ENCODE measurements at places on chromosomes 1 and 21.

GRCh38 chr1:160797861-160798273 lies 1.9 kb downstream of the LY9 start:
- DNase-seq = peak; percentile 49

- DNase-seq = no peak
Observed at GRCh38 chr1:214303141-214303930, 22.4 kb downstream of the SMYD2 start.

DNA sequence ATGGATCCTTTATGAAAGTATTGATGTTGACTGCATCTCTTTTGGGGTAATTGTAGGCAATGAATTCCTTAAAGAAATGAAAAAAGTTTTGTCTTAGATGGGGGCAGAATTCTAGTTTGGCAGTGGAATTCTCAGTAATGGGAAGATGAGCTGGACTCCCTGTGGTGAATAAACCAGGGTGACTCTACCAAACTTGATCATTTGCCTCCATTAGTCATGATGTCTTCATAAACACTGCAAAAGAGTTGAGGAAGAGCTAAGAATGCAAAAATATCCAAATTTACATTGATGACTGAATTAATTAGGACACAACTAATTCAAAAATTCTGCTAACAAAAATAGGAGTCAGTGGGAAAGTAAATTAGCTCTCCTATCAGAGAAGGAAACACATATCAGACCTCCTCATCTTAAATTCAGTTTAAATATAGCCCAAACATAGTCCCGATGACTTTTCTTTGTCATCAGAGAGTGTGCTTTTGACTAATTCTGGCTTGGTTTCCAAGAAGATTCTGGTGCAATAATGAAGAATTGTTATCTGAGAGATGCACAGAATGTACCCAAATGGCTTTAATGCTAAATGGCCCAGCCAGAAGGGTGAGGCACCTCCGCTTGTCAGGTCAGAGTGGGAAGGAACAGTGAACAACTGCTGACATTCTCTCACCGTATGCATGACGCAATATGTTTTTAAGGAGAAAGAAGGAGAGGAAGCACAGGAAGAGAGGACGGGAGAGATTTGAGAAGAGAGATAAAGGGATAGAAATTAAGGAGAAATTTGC lies 525.1 kb downstream of the LMO4 start:
- no peak for DNase-seq

GRCh38 chr1:96080925-96081324 lies 640.7 kb upstream of the PTBP2 start:
- no peak for DNase-seq

GRCh38 chr1:200542162-200542561 lies 78.4 kb downstream of the KIF14 start:
- DNase-seq = no peak

DNA sequence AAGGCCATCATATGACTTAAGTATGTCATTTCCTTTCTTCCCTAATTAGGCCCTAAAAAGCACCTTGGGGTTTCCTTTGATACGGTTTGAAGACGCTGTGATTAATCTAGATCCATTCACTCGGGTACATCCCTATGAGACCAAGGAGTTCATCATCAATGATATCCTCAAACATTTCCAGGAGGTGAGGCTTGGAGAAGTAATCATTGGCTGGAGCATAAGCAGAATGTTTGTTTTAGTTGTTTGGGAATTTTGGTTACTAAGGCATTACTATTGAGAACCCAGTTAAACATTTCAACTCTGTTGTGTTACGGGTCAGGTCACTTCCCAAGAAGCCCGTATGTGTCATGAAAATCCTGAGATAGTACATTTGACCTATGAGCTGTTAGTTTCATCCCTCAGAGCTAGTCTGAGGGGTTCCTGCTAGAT lies 185.2 kb downstream of the VPS13D start:
- DNase-seq = no peak

GRCh38 chr1:206674745-206675175 lies 9.9 kb upstream of the MAPKAPK2 start:
- no peak for DNase-seq

DNA sequence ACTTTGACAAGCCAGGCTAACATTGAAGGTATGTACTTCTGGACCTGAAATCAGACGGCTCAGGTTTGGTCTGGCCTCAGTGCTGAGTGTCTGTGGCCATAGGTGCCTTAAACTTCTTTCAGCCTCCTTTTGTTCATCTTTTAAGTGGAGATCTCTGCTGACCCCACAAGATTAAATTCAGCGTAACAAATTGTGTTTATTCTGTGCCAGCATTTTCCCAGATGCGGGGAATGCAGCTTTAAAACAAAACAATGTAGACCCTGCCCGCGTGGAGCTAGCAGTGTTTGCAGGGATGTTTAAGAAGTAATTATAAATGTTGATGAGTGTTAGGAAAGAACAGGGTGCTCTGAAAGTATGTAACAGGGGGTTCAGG lies 923 bp downstream of the CAP1 start:
- no peak for DNase-seq

- DNase-seq = no peak
Observed at GRCh38 chr1:46583494-46583893, 20.6 kb downstream of the MKNK1 start.

DNA sequence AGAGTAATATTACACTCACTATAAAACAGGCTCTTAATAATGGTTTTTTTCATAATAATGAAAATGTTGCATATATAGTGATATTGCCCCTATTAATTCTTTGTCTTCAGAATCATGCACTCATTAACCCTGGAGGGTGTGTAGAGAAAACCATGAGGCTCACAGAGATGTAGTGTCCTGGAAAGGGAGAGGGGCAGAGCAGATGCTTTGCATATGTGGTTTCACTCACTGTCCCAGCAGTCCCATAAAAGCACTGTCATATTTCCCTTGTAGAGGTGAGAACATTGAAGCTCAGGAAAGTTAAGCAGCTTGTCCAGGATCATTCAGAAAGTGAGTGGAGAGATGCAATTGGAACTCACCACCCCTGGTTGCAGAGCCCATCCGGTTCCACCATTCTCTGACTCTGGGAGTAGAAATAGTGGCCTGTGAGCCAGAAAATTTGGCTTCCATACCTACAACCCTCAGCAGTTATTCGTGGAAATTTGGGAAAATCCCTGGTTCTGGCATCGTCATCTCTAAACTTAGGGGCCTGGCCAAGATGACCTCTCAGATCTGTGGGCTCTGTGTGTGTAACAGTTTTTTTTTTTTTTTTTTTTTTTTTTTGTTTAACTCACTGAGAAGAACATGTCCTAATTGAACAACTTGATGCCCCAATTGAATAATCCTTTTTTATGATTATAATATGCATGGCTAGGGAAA lies 86.4 kb downstream of the RGL1 start:
- DNase-seq = no peak

DNA sequence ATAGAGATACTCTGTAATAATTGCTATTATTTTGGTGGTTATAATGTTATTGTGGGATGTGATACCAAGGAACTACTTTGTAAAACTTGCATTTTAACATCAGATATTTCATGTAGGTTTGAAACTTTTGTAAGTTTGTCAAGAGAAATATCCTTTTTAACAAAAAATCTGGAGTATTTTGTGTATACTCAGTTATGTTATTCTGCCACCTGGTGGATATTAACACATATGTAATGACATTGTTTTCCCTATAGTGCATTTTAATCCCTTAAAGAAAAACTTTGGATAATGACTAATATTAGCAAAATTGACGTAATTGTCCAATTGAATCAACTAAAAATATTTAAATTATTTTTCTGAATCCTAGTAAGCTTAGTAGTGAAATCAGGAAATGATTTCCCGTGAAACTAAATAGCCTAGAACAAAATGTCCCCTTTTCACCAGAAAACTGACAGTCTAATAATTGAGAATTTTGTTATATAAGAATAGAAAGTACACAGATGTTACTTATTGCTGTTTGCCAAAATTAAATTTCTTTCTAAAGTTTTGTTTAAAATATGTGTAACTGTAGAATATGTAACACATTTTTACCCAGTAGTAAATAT lies 39.6 kb downstream of the KCTD3 start:
- DNase-seq = no peak

GRCh38 chr1:218377143-218377660 lies 32.1 kb downstream of the TGFB2 start:
- no peak for DNase-seq

DNA sequence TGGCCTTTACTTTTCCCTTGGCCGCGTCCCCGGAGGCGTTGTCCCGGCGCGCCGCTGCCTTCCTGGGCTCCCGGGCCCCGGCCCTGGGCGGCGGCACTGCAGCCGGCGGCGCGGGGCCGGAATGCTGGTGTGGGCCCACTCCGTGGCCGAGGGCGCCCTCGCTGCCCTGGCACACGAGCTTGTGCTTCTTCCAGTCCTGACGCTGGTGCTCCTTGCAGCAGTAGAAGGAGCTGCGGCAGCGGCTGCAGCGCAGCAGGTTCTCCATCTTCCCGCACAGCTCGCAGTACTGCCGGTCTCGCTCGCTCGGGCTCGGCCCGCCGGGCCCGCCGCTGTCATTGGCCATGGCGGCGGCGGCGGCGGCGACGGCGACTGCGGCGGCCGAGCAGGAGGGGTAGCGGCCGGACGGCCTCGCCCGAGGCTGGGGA lies 529 bp downstream of the EGLN1 start:
- DNase-seq = peak; percentile 5

- DNase-seq = no peak
Observed at GRCh38 chr1:3009021-3009420, 12.2 kb upstream of the ACTRT2 start.

GRCh38 chr1:61102041-61102440 lies 19.7 kb downstream of the NFIA start:
- DNase-seq = no peak

DNA sequence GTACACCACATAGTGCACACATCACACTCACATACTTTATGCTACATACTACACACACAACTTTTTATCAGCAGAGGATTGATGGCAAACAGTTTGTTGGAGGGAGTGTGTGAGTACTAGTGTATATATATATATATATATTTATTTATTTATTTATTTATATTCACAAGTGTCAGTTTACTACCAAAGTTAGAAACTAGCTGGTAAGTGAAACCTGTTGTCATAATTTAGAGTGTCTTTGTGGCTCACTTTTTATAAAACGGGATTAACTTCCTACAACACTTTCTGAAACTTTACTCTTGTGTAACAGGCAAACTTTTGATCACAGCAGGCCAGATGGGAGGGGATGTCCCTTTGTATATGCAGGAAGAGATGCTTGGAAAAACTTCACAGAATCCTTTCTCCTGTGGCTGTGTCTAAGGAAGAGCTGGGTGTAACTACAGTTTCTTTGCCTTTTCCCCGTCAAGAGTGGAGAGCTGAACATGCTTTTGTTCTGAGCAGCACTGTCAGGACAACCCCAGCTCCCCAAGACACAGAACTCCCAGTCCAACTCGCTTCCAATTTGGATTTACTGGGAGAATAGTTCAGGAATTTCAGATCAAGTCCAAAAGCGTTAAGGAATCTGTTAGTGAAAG lies 1.9 kb upstream of the SAMD13 start:
- no peak for DNase-seq

- no peak for DNase-seq
Observed at GRCh38 chr1:180935326-180936109, 22.8 kb downstream of the KIAA1614 start.

GRCh38 chr1:150596095-150596892 lies 16.9 kb upstream of the MCL1 start:
- no peak for DNase-seq

GRCh38 chr1:222171005-222171404 lies 376.9 kb downstream of the HHIPL2 start:
- no peak for DNase-seq

DNA sequence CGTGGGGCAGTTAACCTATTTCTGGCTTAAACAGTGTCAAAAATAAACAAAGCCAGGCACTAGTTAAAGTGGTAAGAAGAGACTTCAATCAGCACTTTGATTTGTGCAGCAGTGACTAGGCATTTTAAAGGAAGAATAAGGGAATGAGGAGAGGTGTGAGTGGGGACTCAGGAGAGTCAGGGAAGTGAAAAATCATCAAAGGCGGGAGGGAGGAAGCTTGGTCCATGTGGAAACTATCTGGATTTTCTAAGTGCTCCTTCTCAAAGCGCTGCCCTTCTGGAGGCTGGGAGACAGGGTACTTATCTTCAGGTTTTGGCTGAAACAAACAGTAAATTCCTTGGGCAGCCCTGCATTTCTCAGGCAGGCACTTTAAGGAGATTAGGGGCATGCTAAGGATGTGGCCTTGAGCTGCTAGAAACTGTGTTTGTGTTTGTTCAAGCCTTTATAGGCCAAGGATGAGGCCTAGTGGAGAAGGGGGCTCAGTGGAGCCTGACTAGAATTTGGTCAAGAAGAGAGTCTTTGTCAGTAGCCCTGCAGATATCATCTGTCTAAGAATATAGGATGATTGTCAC lies 486.5 kb downstream of the SIPA1L2 start:
- no peak for DNase-seq

DNA sequence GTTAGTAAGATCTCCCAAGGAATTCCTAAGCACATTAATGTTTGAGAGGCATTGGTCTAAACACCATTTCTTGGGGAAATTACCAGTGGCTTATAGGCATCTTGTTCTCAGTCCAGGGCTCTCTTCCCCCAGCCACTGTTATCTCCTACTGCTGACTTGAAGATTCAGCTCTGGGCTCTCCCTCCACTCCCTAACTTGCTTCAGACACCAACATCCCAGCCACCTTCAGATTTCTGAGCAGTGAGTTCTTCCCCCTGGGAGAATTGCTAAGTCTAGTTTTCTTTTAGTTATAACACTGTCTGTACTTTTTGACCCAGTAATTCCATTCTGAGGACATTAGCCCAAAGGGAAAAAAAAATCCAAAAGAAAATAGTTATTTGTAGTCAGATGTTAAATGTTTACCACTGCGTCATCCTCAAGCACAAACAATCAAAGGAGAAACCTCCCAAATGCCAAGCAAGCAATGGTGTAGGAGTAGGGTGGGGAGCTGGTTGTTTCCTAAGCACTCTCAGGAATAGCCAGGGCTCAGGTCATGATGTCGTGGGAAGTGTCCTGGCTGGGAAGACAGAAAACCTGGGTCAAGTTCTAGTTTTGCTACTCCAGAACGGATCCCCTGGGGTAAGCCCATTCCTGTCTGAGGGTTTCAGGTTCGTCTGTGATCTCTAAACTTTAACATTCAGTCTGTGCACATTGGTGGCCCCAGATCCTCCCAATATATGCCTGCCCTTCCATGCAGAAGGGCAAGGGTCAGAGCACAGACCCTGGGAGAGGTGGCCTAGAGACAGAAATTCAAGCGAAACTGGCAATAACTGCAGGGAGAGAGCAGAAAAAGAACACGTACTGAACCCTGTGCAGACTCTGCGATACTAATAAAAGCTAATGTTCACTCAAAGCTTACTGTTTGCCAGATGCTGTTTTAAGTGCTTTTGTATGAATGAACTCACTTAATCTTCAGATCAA lies 191.1 kb upstream of the FGGY start:
- DNase-seq = no peak

DNA sequence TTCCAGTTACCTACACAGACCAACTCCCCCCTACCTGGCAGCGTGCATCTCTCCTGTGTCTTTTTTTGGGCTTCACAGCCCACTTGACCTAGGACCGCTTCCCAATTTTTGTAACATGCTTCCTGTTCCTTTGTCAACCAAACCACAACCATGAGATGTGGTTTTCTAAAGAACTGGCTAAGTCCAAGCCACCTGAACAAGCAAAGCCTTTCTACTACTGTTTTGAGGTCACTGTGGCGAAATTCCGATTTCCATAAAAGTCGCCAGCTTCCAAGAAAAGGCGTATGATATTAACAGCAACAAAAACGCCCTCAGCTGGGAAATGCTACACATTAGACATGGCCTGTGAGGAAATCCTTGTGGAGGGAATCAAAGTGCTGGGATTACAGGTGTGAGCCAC lies 12.7 kb upstream of the AK2 start:
- no peak for DNase-seq

- no peak for DNase-seq
Observed at GRCh38 chr1:28190996-28191645, 14.6 kb upstream of the PTAFR start.

- no peak for DNase-seq
Observed at GRCh38 chr1:29180497-29181412, 945 bp downstream of the SRSF4 start.

GRCh38 chr1:161439280-161440232 lies 65.7 kb upstream of the FCGR2A start:
- DNase-seq = no peak
